ENCODE measurements at places on chromosomes 16 and 17.

GRCh38 chr17:30197416-30197815 is 38.1 kb downstream of the SLC6A4 start:
- no peak for DNase-seq

DNA sequence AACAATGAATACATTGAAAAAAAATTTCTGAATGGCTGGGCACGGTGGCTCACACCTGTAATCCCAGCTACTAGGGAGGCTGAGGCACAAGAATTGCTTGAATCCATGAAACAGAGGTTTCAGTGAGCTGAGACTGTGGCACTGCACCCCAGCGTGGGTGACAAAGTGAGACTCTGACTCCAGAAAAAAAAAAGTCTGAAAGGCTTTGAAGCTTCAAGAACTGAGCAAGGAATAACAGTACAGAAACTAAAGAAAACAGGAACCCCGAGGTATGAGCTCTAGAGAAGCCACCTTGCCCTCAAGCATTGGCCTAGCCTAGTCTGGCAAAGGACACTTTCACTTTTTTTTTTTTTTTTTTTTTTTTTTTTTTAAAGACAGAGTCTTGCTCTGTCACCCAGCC is 45.0 kb downstream of the TEX2 start:
- no peak for DNase-seq

- no peak for DNase-seq
These were observed 587 bp downstream of the MMP2 start for GRCh38 chr16:55479430-55480140.

DNA sequence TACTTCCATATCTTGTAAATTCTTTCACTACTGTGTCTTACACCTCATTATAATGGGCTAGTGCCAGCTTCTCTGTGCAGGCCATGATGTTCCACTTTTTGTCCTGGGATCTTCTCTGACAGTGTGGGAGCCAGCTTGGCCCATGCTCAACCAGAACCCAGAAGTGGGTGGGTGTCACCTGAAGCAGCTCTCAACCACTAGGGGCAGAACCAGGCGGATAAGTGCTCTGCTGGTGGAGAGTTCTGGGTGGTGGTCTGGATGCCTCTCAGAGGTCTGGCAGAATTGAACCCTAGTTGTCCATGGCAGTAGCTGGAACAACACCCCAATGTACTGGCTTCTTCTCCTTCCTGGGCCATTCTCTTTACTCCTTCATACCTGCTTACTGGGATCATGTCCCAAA is 254.1 kb upstream of the N4BP1 start:
- DNase-seq: no peak
